ENCODE measurements at places on chromosomes 6 and 20.

- no peak for DNase-seq
Measured at GRCh38 chr6:11272491-11273192, 40.2 kb upstream of the NEDD9 start.

DNA sequence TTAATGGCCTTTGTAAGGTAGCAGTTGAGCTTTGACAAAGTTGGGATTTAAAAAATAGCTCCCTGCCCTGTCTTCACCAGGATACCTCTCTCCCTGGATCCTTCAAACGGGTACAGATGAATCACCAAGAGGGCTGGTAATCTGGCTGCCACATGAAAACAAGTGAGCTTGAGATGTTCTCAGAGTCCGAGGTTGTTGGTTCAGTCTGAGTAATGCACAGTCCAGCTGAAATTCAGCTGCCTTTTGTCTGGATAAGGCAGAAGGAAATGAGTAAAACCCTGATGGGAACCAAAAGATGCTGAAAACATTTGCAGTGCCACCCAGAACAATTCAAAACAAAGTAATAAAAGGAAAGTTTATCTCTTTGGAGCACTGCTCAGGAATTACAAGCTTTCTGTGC, 86.8 kb downstream of the GJA1 start:
- DNase-seq: no peak

- DNase-seq: peak; percentile 22
Measured at GRCh38 chr6:47484616-47485015, 7.0 kb downstream of the CD2AP start.

DNA sequence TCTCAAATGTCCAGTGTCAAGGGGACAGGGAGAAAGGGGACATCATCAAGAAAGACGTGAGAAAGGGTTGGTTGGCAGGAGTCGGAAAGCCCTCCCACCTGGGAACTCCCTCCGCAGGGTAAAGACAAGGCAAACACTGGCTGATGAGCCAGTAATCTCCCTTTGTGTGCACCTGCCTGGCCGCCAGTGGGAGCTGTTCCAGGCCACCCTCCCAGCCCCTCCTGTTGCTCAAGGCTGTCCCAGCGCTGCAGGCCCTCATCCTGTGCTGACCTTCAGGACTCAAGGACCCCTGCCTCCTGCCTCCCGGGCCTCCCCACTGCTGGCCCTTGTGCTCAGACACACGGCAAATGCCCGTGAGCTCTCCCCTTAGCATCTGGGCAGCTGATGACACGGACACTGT, 7.4 kb downstream of the FRMD1 start:
- DNase-seq: no peak

DNA sequence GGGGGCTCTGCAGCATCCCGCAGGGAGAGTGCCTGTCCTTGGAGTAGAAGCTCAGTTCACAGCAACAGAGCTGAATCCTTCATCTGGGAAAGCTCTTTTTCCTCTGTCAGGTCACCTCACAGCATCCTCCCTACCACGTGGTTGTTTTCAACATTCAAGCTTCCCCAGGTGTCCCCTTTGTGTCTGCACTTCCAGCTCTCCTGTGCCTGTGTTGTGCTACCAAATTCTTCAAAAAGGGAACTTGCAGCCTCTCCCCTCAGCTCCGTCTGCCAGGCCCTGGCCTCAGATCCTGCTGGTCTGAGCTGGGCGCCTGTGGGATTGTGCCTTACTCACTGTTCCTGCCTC, 108.4 kb downstream of the FOXF2 start:
- DNase-seq: no peak

GRCh38 chr6:18328540-18328939, 58.6 kb upstream of the RNF144B start:
- no peak for DNase-seq

DNA sequence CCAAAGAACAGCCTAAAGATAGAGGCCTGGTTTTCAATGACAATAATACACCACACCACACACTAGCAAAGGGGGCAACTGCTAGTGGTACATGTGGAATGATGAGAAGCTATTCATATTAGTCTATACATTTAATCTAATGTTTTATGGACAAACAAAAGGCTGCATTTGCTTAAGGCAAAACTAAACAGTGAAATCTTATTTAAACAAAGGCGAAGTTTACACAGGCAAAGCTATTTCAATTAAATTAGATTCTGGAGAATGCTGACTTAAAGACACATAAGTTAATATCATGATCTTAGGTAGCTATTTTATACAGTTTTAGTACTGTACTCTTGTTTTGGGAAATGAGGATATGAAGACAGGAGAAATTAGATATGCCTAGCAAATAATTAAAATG, 53.9 kb upstream of the SIM1 start:
- no peak for DNase-seq

- DNase-seq: no peak
Measured at GRCh38 chr6:87907521-87907920, 140.1 kb upstream of the SPACA1 start.

- no peak for DNase-seq
Measured at GRCh38 chr6:69180361-69181067, 545.4 kb downstream of the ADGRB3 start.

DNA sequence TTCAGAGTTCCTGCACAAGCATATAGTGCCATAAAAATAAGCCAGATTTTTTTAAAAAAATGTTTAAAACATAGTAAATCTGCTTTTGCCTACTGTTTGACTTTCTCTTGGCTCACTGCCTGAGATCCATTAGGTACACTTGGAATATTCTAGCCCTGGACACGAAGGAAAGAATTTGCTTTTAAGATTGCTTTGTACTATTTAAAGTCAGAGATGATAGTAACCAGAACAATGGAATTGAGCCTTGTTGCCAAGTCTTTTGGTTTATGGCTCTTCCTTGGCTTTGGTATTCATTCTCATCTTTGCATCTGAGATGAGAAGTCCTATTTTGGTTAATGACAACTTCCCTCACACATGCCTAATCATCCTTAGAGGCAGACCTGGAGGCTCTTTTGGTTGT, 32.4 kb downstream of the CNR1 start:
- no peak for DNase-seq

DNA sequence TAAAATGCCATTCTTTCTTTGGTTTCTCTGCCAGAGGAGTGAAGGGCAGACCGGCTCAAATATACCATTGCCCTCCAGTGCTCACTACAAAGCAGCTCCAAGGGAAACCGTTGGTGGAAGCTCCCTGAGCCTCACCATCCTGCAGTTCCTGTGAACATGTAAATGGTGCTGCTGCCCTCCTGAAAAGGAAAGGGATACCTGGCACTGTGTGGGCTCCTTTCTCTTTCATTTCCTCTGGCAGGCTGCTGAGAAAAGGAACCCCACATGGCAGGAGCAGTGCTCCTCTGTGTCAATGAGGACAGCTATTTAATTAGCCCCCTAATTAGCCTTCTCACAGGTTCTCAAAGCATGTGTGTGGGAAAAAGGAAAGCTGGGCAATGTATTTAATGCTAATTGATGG, 142.5 kb downstream of the KLHL32 start:
- no peak for DNase-seq

DNA sequence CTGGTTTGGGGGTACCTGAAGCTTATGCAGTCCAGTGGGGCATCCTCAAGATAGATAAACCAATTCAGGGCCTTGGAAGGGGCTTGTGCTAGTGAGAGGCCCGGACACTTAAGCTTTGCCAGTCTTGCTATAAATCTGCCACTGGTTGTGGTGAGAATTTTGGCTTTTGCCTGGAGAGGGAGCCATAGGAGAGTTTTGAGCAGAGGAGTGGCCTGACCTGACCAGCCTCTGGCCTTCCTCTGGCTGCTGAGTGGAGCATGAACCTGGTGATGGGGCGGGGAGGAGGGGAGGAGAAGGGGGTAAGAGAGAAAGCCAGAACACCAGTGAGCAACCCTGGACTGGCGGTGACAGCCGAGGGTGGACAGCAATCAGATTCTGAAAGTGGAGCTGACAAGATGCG, 7.1 kb downstream of the TMEM74B start:
- peak; percentile 21 for DNase-seq

DNA sequence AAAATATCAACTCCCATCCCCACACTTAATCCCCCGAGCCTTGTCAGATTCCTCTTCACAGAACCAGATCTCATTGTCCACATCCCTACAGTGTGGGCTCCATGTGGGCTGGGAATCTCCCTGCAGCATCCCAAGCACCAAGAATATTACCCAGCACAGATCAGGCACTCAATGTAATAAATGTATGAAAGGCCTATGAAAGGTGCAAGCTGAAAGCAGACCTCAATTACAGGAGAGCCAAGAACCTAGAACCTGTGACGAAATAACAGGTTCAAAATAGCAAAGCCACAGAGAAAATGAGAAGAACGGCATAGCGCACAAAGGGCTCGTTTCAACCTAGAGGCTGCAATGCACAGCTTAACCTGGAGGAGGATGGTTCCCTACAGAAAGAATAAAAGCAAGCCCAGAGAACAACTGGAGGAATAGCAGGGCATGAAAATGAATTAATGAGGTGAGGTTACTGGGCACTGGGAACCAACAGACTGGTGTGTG, 3.1 kb downstream of the SLC23A2 start:
- DNase-seq: no peak

DNA sequence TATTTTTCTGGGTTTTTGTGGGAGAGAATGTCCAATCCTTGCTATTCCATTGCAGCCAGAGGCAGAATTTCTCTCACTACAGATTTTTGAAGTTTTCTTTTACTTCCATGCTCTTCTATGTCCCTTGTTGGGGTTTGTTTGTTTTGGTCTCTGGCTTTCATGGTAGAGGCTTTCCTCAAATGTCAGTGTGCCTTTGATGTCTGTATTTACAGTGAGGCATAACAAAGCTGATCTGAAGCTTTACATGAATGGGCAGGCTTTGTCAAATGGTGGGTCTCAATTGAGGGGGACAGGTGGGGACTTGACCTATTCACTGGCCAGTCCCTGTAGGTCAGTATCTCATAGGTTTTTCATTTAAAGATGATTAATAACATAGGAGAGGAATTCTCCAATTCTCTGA, 8.6 kb upstream of the CARMIL1 start:
- no peak for DNase-seq

DNA sequence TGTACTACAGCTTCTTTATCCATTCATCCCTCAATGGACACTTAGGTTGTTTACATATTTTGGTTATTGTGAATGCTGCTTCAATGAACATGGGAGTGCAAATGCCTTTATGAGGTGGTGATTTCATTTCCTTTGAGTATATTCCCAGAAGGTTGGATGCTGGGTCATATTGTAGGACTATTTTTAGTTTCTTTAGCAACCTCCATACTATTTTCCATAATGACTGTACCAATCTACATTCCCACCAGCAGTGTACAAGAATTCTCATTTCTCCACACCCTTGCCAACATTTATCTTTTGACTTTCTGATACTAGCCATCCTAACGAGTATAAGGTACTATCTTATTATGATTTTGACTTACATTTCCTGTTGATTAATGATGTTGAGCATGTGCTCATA, 269.0 kb downstream of the C6orf118 start:
- no peak for DNase-seq

DNA sequence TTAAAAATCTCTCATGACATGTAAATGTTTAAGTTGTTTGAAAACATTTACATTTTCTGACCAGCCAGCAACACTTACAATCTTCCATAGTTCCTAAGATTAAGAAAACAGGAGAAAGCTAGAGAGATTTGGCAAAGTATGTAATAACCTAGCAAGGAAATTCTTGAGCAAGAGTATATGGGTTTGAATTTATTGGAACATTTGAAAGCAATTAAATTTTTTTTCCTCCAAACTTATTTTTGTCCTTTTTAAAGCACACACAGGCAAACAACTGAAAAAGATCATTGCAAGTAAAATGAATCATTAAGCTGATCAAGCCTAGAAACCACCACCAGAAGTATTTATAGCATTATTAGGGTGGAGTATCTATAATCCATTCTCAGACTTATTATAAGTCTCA, 20.1 kb upstream of the ZNF217 start:
- DNase-seq: no peak

DNA sequence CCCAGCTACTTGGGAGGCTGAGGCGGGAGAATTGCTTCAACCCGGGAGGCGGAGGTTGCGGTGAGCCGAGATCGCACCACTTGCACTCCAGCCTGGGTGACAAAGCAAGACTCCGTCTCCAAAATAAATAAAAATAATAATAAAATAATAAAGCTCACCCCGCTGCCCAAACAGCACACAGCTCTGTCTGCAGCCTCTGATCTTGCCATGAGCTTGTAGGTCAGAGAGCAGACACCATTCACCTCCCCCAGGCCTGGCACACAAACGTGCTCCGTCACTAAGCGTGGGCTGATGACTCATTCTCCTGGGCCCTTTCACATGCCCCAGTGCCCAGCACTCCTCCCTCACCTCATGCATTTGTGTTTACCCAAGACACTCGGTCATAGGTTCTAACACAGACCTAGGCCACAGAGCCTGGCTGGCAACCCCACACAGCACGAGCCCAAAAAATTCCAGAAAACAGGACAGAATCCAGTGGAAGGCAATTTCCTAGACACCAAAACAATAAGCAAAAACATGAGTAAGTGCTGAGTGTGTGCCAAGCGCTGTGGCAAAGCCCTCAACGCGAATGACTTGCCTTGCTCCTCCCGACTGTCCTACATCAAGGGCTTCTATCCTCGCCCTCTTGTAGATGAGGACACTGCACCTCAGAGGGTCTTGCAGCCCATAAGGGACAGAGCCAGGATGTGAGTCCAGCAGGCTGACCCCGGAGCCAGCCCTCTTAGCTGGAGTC, 18.0 kb downstream of the ATP9A start:
- peak; percentile 96 for DNase-seq

- no peak for DNase-seq
Measured at GRCh38 chr6:24856901-24857670, 58.4 kb upstream of the ARMH2 start.

DNA sequence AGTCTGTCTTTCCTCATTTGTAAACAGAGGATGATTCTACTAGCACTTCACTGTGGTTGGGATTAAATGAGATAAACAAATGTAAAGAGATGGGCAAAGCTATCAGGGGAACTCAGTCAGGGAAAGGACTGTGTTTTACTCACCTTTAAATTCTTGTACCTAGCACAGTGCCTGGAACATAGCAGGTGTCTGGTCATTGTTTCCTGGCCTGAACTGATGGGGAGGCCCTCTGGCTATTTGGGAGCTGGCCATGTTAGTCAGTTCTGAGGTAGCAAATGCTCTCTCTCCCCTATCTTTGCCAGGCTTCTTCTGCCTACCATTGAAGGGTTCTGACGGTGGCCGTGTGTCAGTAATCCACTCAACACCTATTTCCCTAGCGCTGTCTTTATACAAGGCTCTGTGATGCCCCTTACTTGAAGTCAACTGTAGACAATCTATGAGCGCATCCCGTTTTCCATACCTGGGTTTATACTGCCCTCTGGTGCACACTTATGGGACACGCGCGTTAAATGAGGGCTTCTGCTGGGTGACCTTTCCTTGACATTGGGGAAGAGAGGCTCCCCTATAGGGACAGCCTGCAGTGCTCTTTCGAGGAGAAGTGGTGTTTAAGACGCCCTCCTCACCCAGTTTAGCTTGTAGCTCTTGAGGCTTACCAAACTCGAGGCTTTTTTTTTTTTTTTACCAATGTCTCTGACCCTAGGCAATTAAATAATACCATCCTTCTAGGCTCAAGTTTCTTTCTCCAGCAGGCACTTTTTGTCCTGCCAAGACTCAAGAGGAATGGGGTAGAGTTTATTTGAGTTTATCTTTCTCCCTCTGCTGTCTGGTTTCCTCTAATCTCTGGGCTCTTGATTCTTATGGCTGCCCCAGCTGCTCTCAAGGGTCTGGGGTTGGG, 4.0 kb upstream of the SPATS1 start:
- DNase-seq: peak; percentile 54

DNA sequence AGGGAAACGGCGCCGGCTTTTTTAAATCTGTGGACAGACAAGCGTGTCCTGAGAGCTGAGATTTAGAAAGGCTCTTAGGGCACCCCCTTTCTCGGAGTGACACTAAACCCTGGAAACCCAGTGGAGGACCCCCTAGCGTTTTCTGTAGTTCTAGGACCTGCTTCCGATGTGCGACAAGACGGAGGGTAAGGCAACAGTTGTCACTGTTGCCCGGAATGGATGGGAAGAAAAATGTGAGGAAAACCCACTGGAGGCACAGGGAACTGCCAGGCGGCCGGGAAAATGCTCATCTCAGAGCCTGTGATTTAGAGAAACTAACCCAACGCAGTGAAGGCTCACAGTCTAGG, 551 bp upstream of the ATP5F1E start:
- DNase-seq: peak; percentile 21

Measured in HCT116 (cell line).